Endothelial cell of coronary artery (primary cell): ENCODE measurements at places on chromosomes 12 and 14. TPM values are rescaled to one million over a fixed set of nuclear protein-coding genes. Genes with fewer than 3 reads are reported as not detected.

NEDD8 gene
- 235 and 253 TPM in 2 replicates for total RNA-seq

PGF gene
- 285 and 395 TPM in 2 replicates for total RNA-seq

APOLD1 gene
- total RNA-seq = 3.0 and 6.4 TPM in 2 replicates

FOXM1 gene
- 5.3 and 6.2 TPM in 2 replicates for total RNA-seq

OR4E2 gene
- total RNA-seq = not detected in 2 replicates

TAS2R9 gene
- 0.09 TPM in 1 of 2 replicates, not detected in the other for total RNA-seq

SERPINA5 gene
- total RNA-seq = 1.2 and 3.3 TPM in 2 replicates

TRPV4 gene
- 0.75 and 1.3 TPM in 2 replicates for total RNA-seq

ETV6 gene
- 9.4 and 9.9 TPM in 2 replicates for total RNA-seq

BEST3 gene
- 0.09 TPM in 1 of 2 replicates, not detected in the other for total RNA-seq

DHH gene
- total RNA-seq = 7.5 and 7.8 TPM in 2 replicates

SYNDIG1L gene
- not detected in 2 replicates for total RNA-seq

AHNAK2 gene
- total RNA-seq = 66.2 and 78.0 TPM in 2 replicates
